GM12892 (cell line): ENCODE measurements at places on chromosomes 13 and 19.

DNA sequence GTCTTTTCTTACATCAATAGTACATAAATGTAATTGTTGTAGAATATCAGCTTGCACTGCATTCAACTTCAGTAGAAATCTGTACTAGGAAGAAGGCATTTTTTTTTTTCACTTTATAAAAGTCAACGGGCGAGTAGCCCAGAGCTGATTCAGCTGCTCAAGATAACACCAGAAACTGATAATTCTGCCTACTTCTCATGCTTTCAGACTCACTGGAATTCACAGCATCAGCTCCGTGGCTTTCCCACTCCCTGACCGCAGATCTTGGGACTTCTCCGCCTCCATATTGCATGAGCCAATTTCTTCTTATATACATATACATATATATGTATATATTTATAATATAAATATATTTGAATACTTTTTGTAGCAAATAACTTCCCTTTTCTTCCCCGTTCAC, 263.1 kb upstream of the RXFP2 start:
- DNase-seq, result no peak

DNA sequence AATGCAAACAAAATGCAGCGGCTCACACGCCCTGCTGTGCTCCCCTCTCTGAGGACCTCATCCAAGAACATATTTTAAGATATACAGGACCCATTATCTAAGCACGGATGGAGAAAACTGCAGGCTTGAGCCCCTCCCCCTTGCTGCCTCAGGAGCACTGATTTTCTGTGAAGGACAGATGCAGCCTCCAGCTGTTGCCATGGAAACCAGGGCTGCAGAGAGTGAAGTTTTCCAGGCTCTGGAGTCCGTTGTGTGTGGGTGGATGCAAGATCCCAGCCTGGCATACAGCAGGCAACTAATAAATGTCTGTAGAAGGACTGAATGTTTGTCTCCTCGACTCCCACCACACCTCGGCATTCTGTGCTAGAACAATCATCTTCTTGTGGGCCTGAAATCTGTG, 105.6 kb upstream of the PEG3 start:
- DNase-seq, result no peak

DNA sequence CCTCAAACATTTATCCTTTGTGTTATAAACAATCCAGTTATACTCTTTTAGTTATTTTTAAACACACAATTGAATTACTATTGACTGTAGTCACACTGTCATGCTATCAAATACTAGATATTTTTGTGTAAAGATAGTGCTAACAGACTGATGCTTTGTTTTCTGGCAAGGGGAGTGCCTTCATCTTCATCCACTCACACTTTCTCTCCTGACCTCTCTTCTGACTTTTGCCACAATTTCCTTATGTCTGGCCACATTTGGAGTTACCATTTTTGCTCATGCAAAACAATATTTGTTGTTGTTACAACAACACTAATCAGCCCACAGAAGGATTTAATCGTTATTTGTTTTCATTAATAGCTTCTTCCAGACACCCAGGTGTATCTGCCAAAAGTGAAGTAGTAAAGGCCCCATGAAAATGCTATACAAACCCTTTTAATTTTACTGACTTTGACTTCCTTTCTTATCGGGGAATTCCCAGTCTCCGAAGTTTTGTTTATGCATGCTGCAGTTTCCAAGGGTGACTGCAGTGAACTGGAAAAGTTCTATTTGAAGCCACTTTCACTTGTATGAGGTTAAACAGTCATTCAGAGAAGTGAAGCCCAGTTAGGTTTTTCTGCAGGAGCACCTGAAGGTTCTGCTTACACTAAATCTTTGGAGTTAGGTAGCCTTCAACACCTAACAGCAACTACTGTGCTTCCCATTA, 66.1 kb upstream of the FRY start:
- no peak for DNase-seq

DNA sequence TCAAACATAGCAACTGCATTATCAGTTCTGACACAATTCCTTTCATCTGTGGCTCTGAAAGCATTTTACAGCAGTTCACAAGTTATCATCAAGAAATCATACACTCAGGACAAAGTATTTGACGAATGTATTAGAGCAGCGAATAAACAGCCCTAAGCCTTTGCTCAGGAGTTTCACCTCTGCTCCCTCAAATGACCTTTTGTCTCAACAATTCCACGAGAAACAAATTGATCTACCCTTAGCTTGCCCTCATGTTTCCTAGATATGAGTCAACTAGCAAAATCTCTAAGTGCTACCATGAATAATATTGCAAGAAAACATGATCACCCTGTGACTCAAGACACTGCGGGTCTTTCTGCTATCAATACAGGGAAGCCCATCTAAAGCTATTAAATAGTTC, 396.1 kb downstream of the EFNB2 start:
- no peak for DNase-seq

DNA sequence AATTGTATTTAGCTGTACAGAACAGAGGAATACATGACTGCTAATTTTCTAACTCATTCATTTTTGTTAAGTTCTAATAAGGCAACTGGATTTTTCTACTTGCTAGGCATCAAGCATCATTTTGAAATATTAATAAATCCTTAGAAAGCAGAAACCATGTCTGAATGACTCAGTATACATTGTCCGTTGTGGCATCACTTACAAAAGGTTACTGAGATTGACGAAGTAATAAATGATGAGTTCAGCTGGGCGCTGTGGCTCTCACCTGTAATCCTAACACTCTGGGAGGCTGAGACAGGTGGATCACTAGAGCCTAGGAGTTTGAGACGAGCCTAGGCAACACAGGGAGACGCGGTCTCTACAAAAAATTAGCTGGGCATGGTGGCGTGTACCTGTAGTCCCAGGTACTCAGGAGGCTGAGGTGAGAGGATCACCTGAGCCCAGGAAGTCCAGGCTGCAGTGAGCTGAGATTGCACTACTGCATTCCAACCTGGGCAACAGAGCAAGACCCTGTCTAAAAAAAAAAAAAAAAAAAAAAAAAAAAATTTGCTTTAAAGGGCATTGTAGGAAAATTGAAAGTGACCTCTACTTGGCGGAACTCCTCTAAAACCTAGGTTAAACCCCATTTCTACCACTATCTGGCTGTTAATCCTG, 36.6 kb downstream of the LHFPL6 start:
- no peak for DNase-seq

DNA sequence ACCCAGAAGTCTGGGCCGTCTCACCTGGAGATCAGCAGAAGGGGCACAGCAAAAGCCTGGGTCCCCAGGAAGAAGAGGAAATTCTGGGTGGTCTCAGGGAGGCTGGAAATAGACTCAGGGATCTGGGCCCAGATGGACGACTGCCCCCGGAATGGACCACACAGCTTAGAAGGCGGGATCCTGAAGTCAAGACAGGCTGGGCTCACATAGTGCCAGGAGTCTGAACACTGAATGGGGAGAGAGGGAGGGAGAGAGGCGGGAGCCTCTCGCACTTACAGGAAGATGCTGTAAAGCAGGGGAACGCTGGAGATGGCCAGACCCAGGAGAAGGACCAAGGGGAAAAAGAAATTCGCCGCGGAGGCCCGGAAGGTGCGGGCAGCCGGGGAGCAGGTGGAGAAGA, 1.3 kb upstream of the LENG1 start:
- DNase-seq, result no peak

DNA sequence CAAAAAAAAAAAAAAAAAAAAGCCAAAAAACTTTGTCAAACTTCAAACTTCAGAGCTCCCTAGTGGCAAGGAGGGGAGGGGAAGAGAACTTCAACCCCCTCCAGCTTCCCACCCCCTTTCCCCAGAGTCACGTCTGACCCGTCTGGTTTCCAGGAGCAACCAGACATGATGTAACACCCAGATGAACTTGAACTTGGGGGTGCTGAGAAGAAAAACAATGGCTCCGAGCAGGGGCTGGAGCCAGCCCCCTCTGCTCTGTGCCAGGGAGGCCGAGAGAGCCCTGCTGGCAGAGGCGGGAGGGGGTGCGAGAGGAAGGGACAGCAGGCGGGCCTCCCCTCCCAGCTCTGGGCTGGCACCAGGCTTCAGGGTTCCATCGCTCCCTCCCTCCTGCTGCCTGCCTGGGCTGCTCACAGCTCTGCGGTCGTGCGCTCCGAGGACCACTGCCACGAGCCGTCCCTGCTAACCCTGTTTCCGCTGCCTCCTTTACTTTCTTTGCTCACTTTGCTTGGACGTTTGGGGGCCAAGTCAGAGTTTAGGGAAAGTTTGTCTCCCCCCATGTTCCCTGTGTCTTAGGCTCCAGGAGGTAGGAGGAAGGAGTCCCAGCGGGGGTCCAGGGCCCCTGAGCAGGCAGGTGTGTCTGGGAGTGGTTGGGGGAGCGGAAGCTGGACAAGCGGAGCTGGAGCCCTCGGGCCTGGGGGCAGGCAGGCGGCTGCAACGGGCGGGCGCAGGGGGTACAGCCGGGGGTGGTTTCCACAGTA, 11.1 kb downstream of the LYL1 start:
- no peak for DNase-seq

DNA sequence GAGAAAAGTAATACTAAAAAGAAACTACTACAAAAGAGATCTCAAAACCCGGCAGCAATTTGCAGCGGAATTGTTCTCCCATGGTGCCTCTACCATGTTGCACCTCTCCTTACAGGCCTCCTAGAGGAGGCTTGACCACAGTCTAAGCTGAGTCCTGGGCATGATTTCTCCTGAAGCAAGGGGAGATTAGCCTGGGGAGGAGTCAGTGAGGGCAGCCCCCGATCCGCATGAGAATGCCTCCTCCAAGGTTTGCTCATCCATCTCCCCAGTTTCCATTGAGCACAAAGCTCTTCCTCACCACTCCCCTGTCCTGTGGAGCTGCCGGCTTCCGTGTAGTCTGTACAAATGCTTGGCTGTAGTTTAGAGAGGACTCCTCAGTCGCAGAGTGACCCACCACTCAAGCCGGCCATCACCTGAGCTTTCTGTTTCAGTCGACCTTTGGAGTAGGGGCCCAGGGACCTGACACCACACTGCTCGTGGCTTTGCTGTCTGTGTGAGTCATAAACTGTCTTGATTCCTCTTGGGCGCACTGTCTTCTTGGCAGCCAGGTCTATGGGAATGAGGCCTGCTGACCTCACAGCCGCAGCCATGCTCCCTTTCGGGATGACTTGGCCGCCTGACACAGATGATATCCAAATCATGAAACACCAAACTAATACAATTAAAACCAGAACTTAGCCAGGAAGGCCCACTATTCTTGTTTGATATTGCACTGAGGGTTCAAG, 72.3 kb downstream of the C1QTNF9 start:
- DNase-seq, result no peak

DNA sequence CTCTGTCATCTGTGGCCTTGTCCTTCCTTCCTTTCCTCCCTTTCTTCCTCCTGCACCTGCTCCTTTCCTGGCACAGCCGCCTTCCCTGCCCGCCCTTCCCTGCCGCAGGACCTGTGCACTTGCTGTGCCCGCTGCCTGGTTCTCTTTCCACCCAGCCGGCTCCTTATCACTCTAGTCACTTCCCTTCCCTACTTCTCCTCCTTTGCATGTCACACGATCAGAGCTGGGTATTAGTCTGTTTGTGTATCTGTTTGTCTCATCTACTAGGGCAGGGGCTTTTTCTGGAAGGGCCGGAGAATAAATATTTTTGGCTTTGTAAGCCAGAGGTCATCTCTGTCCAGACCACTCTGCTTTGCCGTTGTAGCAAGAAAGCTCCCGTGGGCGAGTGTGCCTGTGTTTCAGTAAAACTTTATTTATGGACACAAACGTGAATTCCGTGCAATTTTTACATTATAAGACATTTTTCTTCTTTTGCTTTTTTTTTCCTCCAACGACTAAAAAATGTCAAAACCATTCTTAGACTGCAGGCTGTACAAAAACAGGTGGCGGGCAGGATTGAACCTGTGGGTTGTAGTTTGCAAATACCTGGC, 6.1 kb downstream of the KDM4B start:
- DNase-seq, result no peak

DNA sequence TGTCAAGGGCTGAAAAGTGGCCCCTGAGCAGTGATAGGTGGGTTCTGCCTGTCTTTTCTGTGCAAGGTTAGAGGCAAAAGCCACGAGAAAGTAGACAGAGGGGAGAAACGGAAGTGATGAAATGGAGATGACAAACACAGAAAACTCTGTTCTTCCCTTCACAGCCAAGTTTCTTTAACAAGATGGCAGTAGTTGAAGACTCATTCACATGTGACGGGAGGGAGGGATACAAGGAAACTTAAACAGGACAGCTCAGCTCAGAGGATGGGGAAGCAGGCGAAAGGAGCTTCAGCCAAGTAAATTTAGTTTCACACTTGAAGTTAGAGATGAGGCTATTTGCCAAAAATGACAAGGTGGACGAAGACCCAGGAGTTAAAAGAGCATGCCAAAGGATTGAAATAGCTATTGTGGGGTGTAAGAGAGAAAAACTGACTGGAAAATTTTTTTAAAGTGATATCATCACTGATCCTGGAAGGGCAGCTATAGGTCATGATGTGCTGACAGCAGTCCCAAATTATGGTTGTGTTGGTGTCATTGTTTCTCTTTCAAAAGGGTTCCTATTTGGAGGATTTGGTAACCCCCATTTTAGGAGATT, 347.9 kb downstream of the EFNB2 start:
- no peak for DNase-seq

DNA sequence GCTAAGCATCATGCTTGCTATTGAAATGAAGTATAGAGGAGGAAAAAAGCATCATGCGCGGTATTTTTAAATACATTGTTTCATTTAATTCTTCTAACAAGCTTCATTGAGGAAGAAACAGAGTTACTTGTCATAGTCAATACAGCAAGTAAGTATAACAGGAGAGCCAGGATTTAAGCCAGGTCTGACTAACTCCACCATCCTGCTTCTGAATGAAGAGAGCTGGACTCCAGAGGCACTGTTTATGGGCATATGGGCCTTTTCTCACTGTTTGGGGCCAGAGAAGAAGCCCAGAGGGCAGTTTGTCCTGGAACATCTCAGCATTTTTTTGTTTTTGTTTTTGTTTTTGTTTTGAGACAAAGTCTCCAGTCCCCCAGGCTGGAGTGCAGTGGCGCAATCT, 7.9 kb downstream of the SAMD4B start:
- no peak for DNase-seq

- DNase-seq, result no peak
Observed at GRCh38 chr13:59343993-59344822, 819.5 kb downstream of the DIAPH3 start.

- no peak for DNase-seq
Observed at GRCh38 chr13:28585561-28585960, 73.4 kb upstream of the POMP start.

DNA sequence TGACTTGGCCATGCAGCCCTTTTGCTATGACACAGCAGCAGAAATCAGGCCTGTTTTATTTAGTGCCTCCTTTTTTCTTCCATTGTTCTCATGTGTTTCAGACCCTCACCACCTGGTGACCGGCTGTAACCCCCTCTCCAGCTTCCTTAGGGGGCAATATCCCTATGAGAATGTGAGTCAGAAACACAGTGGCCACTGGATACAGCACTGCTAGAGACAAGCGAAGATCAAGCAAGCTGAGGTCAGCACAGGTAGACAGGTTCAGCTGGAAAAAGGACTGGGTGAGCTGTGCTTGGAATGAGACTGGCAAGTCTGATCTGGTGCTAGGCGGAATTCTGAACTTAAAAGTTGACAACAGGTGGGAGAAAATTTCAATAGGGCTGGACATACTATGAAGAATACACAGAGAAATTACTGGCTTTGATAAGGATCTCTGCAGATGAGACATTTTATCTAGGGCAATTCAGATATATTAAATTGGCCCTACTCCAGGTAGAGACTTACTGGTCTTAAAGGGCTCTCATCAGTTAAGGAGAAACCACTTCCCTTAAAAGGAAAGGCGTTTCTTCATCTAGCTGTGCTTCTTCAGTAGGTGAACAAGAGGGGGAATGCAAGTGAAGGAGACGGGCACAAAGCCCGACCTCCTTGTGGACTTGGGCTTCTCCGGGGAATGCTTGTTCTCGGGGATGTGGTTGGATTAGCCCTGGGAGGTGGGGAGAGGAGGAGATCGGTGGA, 83.3 kb downstream of the ERCC5 start:
- no peak for DNase-seq

GRCh38 chr13:108566413-108567170, 62.8 kb upstream of the MYO16 start:
- DNase-seq, result no peak

- no peak for DNase-seq
Observed at GRCh38 chr13:99012539-99012938, 34.7 kb upstream of the DOCK9 start.
